ENCODE measurements at places on chromosomes 6 and 20. TPM values are rescaled to one million over a fixed set of nuclear protein-coding genes. Genes with fewer than 3 reads are reported as not detected.
A peak's percentile ranks its signal among the peaks of the same experiment; 100 is the strongest.

DNA sequence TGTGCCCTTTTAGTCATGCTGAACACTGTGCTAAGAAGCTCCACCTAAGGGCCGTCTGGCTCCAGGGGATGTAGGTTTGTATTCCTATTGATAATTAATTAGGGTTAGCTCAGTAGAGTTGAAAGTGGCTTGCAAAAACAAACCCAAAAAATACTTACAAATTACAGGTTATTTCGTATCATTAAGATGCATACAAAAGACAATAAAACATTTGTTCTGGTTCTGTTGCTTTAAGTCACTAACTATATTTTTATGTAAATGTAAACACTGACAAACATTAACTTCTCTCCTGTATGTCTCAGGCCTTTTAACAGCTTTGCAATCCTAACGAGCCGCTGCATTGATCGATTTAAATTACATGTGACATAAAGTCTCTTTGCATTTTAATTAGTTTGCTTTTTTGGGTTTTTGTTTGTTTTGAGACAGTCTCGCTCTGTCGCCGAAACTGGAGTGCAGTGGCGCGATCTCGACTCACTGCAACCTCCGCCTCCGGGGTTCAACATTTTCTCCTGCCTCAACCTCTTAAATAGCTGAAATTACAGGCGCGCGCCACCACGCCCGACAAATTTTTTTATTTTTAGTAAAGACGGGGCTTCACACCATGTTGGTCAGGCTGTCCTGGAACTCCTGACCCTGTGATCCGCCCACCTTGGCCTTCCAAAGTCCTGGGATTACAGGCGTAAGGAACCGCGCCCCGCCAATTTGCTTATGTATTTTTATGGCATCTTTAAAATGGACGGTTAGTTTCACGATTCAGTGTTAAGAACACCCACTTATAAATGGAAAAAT is 110.9 kb downstream of the HFE start:
- peak; percentile 67 for DNase-seq

- no peak for DNase-seq
Observed at GRCh38 chr20:62901891-62902290, 24.4 kb downstream of the DIDO1 start.

DNA sequence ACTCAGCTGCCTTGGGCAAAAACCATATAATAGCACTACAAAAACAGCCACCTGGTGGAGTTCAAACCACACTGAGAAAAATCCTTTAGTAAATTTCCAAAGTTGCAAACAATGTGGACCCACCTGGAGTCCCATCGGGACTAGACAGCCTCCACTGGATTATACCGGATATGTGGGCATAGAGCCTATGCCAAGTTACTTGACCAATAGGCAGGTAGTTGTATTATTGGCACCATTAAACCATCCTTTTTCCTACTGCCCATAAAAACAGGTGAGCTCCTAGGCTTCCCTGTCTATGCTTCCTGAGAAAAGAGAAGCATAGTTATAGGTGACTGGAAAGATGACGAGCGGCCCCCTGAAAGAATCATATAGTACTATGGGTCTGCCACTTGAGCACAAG is 51.7 kb upstream of the ADGRF4 start:
- DNase-seq, result no peak

DNA sequence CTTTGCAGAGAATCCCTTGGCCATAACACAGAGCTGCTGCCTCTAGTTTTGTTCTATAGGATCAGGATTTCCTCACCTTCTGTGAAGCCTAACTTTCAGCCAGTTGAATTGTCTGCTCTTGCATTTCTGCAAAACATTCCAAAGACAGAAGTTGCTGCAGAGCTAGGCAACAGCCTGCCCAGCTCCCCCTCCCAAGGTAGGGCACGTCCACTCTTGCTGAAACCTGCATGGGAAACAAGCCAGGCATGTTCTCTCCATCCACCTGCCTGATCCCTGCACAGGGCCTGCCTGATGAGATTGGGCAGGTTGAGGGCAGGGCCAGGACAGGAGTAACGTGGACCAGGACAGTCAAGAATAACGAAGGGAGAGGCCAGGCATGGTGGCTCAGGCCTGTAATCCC is 58.9 kb upstream of the NAA20 start:
- DNase-seq, result no peak

- no peak for DNase-seq
Observed at GRCh38 chr20:58359441-58359840, 29.6 kb upstream of the VAPB start.

DNA sequence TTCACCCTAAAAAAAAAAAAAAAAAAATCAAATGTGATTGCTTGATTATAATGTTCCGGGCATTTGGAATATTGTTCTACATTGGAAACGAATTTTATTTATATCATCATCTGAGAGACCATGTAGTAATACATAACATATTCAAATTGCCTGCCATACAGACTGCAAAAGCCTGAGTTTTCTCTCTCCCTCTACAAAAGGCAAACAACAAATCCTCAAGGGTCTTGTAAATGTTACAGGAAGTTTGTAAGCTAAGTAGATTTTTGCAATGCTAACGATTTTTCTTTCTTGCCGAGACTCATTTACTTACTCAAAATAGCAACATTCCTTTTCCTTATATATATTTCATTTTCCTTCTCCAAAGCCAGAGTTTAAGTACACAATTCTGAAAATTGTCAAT is 49.0 kb upstream of the HTR1E start:
- DNase-seq, result no peak

DNA sequence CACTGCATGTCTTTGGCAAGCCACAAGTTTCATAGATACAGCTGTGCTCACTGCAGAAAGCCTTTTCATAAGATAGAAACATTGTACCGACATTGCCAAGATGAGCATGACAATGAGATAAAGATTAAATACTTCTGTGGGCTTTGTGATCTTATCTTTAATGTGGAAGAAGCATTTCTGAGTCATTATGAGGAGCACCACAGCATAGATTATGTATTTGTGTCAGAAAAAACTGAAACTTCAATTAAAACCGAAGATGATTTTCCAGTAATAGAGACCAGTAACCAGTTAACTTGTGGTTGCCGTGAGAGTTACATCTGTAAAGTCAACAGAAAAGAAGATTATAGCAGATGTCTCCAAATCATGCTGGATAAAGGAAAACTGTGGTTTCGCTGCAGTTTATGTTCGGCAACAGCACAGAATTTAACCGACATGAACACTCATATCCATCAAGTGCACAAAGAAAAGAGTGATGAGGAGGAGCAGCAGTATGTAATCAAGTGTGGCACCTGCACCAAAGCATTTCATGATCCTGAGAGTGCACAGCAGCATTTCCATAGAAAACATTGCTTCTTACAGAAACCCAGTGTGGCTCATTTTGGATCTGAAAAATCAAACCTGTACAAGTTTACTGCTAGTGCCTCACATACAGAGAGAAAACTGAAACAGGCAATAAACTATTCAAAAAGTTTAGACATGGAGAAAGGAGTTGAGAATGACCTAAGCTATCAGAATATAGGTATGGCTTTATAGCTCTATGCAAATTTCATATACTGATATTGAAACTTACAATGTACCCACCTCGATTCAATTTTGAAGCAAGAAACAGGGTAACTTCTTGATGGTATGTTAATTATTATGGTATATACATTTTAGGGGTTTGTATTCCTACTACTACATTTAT is 23.9 kb upstream of the BAG2 start:
- no peak for DNase-seq

DNA sequence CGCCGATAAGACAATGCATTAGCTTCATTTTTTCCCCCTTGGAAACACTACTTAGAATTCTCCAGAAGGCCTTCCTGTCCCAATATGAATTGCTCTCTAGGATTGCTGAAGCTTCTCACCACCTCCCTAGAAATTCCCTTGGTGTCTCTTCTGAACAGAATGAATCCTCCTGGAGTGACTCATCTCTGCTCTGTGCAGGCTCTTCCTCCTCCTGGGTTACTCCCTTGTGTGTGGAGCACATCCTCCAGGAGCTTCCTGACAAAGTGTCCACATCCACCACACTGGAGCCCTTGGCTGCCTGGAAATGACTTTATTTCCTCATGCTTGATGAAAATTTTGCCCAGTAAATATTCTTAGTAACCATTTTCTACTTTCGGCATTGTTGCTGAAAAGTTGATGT is 54.4 kb downstream of the DTNBP1 start:
- DNase-seq, result no peak

DNA sequence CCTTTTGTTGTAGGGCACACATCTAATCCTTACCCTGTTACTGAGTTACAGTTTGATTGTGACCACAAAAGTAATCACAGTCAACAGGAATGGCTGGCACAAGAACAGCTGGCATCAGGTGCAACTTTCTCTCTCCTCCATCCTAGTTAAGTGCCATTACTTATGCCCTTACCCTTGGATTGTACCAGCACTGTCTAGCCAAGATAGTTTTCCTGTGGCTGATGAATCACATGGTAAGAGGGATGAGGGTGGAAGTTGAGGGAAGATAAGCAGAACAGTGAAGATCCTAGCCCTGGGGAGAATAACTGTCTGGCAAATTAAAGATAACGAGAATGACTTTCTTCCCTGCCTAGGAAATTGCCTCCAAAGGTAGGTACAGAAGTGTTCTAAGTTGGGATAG is 42.0 kb downstream of the RNF217 start:
- no peak for DNase-seq

- DNase-seq, result no peak
Observed at GRCh38 chr6:123641497-123641896, 4.7 kb upstream of the TRDN start.

DNA sequence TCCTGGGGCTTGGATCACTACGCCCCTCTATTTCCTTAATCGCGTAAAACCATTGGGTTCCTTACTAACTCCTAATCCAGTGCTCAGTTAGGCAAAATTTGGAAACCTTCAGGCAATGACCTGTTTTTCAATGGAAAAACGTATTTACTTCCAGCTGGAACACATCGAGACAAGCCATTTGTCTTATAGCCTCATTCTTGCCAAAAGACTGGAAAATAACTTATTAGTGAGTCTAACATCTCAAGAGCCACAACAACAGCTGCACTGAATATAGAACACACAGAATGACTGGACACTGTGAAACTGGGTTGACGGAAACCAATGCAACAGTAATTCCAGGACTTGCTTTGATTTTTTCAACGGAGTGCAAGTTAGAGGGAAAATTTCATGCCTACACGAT is 125.2 kb upstream of the MAP3K7 start:
- no peak for DNase-seq

DNA sequence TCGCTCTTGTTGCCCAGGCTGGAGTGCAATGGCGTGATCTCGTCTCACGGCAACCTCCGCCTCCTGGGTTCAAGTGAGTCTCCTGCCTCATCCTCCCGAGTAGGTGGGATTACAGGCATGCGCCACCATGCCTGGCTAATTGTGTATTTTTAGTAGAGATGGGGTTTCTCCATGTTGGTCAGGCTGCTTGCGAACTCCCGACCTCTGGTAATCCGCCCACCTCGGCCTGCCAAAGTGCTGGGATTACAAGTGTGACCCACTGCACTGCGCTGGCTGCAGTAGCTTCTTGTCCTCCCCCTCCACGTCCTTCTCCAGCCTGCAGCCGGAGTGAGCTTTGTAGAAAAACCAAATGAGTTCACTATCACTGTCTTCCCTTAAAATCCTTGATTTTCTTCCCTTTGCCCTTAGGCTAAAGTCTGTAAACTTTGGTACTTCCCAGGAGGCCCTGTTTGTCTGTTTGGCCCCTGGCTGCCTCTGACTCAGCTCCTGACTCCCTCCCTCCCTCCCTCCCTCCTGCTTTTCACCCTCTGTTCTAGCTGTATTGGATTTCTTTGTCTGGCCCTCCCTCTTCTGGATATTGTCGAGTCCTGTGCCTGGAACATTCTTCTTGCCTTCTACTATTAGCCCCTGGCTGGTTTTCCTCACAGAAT is 12.9 kb downstream of the PARD6B start:
- DNase-seq, result no peak

- no peak for DNase-seq
Observed at GRCh38 chr20:35739294-35740163, 2.5 kb downstream of the RBM39 start.

DNA sequence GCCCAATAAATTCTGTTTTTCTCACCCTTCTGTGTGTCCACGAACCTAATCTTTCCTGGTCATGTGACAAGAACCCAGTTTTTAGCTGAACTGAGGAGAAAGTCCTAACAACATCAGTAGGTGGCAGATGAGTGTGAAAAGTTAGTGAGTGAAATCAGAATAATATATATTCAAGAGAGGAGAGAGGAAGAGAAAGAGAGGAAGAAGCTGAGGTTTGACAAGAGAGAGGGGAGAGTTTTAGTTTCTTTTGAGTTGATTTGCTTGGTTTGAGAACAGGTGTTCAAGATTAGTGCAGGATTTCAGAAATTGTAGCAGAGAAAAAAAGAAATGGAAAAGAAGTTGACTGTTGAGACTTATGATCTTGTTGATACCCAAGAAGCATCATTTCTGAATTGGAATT is 930.5 kb upstream of the FLRT3 start:
- DNase-seq, result no peak

DNA sequence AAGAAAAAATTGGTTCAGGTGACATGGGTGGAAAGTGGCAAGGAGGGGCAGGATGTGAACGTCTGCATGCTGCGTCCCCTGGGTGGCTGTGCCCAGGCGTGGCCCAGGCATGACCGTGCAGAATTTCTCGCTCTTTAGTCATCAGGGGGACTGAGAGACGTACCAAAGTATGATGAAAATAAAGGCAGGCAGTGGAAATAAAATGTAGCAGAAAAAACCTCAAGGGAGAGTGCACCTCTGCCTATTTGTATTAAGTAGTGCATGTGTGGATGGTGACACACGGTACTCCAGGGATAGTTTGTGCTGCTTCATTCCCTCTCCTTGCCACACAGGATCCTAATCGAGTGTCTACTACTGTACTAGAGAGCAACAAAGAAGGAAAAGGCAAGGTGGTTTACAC is 81.1 kb downstream of the ATP9A start:
- DNase-seq, result no peak

- no peak for DNase-seq
Observed at GRCh38 chr6:35757456-35758123, 18.8 kb upstream of the CLPSL2 start.

- no peak for DNase-seq
Observed at GRCh38 chr20:48844996-48845395, 17.2 kb upstream of the PREX1 start.

DNA sequence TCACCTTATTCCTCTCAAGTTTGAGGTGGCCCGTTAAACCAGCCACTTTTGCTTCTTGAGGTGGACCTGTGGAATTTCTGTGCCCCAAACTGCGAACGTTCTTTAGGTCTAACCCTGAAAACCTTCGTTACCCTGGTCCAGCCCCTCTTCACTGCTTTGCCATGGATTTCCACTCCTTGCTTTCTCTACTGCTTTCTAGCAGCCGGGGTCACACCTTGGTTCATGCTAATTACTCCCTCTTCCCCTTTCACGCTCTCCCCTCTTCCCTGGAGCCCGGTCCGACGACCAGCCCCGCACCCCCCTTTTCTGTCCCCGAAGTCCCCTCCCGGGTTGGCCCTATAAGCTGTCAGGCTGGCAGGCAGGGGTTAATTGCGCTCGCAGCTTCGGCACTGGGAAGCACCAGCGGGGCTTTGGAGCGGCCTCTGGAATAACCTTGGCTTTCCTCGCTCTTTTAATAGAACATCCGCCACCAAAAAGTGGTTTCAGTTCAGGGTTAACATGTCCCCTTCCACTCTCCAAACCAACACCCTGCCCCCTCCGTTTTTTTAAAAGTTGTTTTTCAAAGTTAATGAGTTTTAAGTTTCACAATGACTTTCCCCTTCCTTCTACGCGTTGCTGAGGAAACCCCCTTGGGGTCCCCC is 1.4 kb upstream of the HIVEP1 start:
- DNase-seq, result no peak

- DNase-seq, result no peak
Observed at GRCh38 chr6:123042401-123042800, 46.4 kb downstream of the CLVS2 start.

GRCh38 chr6:109241199-109241598 is 141.1 kb downstream of the CD164 start:
- no peak for DNase-seq

RSPO3 gene
- total RNA-seq, result not detected

MYH7B gene
- 0.04 TPM for total RNA-seq

BNIP5 gene
- not detected for total RNA-seq

DHX16 gene
- total RNA-seq, result 40.4 TPM

GGT7 gene
- 5.7 TPM for total RNA-seq

All from activated CD4-positive, alpha-beta T cell treated with anti-CD3 and anti-CD28 coated beads, Interleukin-2, amount 10 ng/mL, durations not matched to agents 7 days and 5 days (primary cell).